ENCODE measurements at places on chromosomes 2 and 18.

DNA sequence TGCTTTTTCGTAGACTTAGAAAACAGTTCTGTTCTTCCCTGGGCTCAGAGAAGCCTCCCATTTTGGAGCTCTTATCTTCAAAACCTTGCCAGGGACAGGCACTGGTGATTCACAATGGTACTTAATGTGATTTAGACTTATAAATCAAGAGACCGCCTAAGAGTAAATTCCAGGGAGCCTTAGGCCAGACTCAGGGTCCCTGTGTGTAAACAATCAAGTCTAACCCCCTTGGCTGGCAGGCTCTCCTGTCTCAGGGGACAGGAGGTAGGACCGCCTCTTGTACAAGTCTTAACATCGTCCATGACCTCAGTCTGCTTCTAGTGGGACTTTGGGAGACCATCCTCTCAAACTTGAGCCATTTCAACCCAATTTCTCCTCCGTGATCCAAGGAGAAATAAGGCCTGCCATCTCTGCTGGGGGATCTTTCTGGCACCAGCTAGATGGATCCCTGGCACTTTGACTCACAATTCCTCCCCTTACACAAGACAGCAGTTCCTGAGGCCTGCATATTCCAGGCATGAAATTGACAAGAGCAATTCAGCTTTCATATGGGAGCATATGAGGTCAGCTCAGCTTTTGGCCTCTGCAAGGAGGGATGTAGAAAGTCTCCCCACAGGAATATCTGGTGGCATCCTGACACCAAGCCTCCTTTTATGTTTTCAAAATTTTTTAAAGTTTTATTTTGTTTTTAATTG is 487.0 kb downstream of the TNS1 start:
- no peak for DNase-seq

GRCh38 chr2:67135208-67135607 is 261.9 kb upstream of the ETAA1 start:
- DNase-seq = no peak

GRCh38 chr2:62854600-62855514 is 149.3 kb downstream of the EHBP1 start:
- no peak for DNase-seq

GRCh38 chr2:26184555-26185303 is 11.8 kb downstream of the GAREM2 start:
- peak; percentile 86 for DNase-seq

GRCh38 chr2:31411771-31412170 is 2.8 kb downstream of the XDH start:
- no peak for DNase-seq

DNA sequence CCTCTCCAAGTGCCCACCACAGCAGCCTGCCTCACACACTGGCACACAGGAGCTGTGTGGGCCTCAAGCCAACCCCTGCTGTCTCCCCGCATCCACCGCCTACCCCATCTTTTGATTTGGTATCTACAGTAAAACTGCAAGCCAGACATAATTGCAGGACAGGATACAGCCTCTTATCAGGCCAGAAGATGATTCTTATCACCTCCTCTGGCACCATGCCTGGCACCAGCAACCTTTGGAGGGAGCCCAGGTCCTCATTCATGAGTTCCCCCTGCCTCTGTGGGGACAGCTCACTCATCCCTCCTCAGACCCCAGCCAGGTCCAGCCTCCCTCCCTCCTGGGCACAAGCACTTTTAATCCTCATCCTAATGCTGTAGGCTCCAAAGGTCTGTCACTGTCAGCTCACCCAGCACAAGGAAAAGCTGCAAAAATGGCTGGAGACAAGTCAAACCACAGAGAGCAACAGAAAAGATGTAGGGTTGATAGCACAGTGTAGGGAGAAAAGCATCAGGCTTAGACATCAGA is 9.7 kb downstream of the RAB11FIP5 start:
- no peak for DNase-seq

DNA sequence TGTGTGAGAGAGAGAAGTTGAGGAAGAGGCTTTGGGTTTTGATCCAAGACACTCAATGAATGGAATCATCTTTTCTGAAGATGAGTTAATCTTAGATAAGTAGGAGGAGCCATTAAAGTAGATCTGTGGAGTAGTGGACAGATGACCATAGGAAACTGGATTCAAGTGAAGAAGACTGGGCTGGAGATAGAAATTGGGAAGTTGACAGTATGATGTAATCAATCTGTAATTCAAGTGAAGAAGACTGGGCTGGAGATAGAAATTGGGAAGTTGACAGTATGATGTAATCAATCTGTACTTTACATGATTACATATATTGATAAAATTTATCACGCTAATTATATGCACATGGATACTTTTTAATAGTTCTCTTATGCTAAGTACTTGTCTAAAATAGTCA is 92.8 kb downstream of the PHLPP1 start:
- DNase-seq = peak; percentile 89

DNA sequence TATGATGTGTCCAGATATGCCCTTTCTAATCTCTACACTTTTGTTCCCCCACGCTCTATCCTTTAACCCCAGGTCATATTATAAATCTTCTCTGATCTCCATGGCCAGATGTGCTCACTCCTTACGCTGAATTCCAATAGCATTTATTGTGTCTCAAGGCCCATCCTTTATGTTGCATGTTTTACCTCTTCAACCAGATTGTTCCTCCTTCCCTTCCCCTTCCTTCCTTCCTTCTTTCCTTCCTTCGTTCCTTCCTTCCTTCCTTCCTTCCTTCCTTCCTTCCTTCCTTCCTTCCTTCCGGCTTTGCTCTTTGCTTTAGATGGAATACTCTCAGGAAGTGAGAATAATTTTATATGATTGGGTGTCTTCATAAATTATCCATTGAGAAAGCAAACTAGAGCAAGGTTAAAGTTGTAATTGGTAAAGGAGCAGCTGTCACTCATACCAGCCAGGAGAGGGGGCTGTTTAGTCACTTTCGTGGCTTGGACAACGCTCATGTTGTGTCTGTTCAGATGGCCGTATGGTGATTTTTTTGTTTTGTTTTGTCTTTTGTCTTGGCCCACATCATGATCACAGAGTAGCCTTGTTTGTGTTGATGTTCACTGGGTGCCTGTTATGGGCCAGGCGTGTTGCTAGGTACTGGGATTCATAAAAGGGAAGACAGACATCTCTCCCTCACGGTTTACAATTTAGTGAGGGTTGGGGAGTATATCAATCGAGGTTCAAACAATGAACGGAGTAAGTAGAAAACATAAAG is 68.0 kb downstream of the DAW1 start:
- peak; percentile 6 for DNase-seq

- no peak for DNase-seq
Observed at GRCh38 chr2:217327953-217328621, 468.2 kb upstream of the TNP1 start.

DNA sequence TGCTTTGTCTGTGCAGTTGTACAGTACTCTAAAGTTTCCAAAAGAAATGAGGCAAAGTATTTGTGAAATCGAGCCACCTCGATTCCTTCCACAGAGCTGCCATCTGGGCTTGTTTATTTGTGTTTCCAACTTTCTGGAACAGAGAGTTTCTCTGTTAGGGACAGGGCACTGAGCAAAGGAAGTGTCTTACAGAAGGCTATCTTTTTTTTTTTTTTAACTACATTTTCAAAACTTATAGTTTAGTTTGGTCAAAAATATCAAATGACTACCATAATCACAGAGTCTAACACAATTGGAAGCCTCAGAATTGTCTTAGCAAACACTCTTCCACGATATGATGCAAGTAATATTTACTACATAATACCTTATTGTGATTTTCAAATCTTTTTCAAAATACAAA is 796 bp downstream of the RFTN2 start:
- no peak for DNase-seq

DNA sequence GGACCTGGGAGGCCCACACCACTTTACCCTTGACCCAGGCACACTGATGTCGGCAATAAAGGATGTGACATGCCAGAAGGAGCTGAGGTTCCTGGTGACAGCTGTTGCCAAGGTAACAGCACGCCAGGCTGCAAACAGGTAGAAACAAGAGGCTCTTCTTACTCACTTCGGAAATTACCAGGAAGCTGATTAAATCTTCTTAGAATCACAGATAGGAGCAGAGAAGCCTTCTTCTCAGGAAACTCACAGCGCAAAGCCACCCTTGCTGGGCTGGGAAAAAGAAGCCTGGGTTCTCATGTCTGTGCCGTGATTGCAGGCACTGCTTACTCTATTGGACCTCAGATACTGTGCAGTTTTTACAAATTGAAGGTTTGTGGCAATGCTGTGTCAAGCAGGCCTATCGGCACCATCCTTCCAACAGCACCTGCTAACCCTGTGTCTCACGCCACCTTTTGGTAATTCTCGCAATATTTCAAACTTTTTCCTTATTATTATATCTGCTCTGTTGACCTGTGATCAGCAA is 61.0 kb upstream of the TAF1B start:
- DNase-seq = no peak

GRCh38 chr2:122083256-122084048 is 328.0 kb downstream of the TSN start:
- no peak for DNase-seq

GRCh38 chr2:237306787-237307170 is 107.2 kb downstream of the COL6A3 start:
- DNase-seq = no peak

DNA sequence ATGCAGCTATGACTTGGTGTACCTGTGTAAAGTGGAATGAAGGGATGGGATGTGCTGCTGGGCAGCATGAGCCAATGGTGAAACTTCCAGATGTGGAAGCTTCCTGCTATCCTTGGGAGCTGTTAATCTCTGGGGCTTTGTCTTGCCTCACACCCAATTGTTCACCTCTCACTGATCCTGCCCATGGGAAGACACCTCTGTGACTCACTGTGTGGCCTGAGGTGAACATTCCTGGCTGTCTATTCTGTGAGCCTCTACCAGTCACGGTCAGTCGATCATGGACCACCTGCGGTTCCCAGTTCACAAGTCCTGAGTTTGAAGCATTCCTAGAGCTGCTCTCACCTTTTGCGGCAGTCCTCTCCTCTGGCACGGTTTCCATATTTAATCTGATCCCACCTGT is 12.1 kb downstream of the NEURL3 start:
- DNase-seq = no peak

- no peak for DNase-seq
Observed at GRCh38 chr2:173749315-173749714, 215.9 kb downstream of the SP3 start.

- DNase-seq = no peak
Observed at GRCh38 chr2:150023663-150024062, 436.1 kb upstream of the MMADHC start.

- peak; percentile 46 for DNase-seq
Observed at GRCh38 chr2:73290049-73290839, 3.1 kb downstream of the EGR4 start.

GRCh38 chr2:83665894-83666293 is 793.2 kb downstream of the SUCLG1 start:
- DNase-seq = no peak

Measured in inflammatory macrophage treated with lipopolysaccharide for 4 hours (primary cell).